Fibroblast of lung (primary cell): ENCODE measurements at places on chromosomes 12 and 14. TPM values are rescaled to one million over a fixed set of nuclear protein-coding genes. Genes with fewer than 3 reads are reported as not detected.

CPM gene
- 23.5 and 29.8 TPM in 2 replicates for total RNA-seq

LETMD1 gene
- total RNA-seq = 59.9 and 61.4 TPM in 2 replicates

DAAM1 gene
- 15.5 and 16.9 TPM in 2 replicates for total RNA-seq

ARHGEF40 gene
- total RNA-seq = 23.6 and 24.7 TPM in 2 replicates

FKBP3 gene
- total RNA-seq = 27.7 and 29.1 TPM in 2 replicates
